Activated CD4-positive, alpha-beta T cell treated with anti-CD3 and anti-CD28 coated beads for 36 hours (primary cell): ENCODE measurements at places on chromosomes 1 and 21. TPM values are rescaled to one million over a fixed set of nuclear protein-coding genes. Genes with fewer than 3 reads are reported as not detected.

The FAM177B gene
- not detected for total RNA-seq

DNA sequence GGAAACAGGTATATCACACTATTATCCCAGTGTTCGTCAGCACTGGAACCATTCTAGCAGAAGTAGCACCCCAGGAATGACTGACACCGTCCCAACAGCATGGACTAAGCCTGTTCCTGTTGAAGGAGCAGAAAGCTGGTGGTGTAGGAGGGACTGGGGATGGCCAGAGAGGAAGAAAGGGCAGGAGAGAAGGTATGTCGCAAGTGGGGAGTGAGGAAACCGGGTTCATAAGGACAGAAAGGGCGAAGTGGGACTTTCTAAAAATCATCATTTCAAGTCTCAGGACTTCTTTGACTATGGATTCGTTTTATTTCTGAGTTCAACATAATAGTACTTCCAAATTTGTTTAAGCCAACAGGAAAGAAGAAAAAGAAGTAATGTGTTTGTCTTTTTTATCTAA, 19.7 kb upstream of the MX1 start:
- DNase-seq: no peak

The HSPA6 gene
- 0.11 TPM for total RNA-seq

DNA sequence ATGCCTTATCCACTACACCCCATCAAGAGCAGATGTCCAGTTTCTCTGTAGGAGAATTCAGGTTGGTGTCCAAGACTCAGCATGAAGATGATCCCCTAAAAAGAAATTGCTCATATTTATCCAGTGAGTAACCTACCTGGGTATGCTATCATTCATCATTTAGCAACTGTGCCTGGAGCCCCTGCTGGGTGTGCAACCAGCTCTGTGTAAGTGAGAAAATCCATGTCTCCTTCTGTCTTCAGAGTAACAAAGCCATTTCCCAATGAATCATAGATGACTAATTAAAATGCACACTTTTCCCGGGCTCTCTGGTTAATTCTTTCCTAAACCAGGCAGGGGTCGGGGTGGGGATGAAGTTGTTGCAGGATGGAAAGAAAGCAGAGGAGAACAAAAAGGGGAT, 35.8 kb downstream of the OLFML3 start:
- no peak for DNase-seq

DNA sequence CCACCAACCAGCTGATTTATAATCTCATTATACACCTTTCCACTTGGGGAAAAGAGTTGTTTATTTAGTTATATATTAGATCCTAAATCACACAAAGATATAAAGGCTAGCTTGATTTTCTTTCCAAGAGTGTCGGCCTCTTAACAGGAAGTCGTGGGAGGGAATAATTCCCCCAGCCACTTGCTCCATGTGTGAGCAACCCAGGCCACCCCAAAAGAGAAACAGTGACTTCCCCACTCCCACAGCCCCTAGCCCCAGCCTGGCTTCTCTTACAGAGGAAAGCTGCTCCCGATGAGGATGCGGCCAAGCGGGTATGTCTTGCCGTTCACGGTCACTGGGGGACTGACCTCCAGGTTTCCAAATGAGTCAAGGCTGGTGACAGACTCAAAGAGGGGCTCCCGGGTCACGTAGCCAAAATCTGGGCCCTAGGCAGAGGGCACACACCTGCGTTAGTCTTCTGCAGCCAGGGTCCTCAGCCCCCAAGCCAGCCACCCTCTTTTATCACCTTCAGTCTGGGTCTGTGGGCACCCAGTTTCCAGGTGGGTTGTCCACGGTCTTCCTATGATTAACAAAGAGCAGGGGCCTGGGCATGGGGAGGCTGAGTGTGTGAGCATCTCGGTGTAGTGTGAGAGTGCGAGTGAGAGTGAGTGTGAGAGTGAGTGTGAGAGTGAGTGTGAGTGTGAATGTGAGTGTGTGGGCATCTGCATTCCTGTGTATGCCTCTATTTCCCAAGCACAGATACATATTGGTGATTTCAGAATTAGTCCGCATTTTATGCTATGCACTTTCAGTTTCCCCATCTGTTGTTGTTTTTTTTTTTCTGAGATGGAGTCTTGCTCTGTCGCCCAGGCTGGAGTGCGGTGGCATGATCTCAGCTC, 25.4 kb upstream of the SDHB start:
- no peak for DNase-seq

The RGS13 gene
- total RNA-seq: not detected

The SLC9C2 gene
- not detected for total RNA-seq

The PAFAH2 gene
- 6.6 TPM for total RNA-seq

GRCh38 chr1:198563583-198563982, 23.1 kb upstream of the ATP6V1G3 start:
- no peak for DNase-seq

GRCh38 chr1:5688081-5689077, 303.8 kb downstream of the NPHP4 start:
- no peak for DNase-seq

- DNase-seq: no peak
Measured at GRCh38 chr21:35855484-35855883, 204.8 kb downstream of the SETD4 start.

DNA sequence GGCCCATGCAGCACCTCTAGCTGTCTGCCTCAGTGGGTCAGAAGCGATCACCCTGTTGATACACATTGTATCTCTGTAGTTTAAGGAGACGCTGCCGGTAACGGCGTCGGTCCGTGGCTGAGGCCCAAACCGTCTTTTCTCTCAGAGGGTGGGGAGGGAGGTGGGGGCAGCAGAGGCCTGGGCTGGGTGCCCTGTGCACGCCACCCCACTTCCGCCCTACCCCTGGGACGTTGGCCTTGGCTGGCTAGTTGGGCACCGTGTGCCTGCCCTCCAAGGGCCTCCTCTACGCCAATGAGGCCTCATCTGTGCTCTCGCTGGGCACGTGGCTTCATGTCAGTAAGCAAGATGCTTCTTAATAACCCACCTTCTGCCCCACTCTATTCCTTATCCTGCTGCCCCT, 9.4 kb downstream of the ZC3H12A start:
- no peak for DNase-seq

DNA sequence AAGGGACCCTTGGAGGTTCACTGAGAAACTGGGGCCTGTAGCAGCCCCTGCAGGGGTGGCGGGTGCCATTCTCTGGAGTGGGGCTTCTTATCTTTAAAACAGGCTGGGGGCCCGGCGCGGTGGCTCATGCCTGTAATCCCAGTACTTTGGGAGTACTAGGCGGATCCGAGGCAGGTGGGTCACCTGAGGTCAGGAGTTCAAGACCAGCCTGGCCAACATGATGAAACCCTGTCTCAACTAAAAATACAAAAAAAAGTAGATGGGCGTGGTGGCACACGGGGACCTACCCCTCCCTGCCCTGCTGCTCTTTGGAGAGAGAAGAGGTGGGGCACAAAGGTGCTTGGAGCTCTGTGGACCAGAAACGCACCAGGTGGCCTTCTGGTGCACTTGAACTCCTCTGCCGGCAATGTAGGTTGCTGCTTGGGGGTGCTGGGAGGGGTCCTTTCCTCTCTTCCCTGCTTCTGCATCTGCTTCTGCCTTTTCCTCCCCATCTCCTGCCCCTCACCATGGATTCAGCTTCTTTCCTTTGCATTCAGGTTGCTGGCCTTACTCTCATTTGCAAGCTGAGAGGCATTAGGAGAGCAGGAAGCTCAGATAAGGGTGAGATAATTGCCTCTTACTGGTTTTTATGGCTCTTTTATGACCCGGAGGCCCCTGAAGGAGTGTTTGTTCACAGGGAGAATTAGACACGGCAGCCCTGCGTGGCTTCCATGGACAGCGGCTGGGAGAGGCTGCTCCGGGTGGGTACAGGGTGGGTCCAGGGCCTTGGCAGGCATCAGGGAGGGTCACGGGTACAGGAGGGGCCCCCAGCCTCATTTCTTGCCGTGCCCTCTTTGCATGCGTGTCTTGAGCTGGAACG, 57.4 kb downstream of the ARHGEF10L start:
- no peak for DNase-seq

The ARHGAP29 gene
- total RNA-seq: 0.21 TPM

- DNase-seq: peak; percentile 55
Measured at GRCh38 chr1:184843732-184844495, 89.3 kb upstream of the EDEM3 start.

The TRABD2B gene
- total RNA-seq: not detected

The CHODL gene
- total RNA-seq: not detected

- DNase-seq: no peak
Measured at GRCh38 chr1:164087906-164088453, 471.0 kb upstream of the PBX1 start.

GRCh38 chr21:24014381-24014780, 1592.9 kb downstream of the MRPL39 start:
- no peak for DNase-seq

GRCh38 chr1:223207293-223208066, 64.4 kb upstream of the TLR5 start:
- DNase-seq: no peak

- no peak for DNase-seq
Measured at GRCh38 chr1:93969887-93970286, 60.7 kb upstream of the GCLM start.

The RXFP4 gene
- total RNA-seq: not detected

GRCh38 chr1:8109216-8109615, 83.1 kb upstream of the ERRFI1 start:
- no peak for DNase-seq

The CASZ1 gene
- 3.7 TPM for total RNA-seq

DNA sequence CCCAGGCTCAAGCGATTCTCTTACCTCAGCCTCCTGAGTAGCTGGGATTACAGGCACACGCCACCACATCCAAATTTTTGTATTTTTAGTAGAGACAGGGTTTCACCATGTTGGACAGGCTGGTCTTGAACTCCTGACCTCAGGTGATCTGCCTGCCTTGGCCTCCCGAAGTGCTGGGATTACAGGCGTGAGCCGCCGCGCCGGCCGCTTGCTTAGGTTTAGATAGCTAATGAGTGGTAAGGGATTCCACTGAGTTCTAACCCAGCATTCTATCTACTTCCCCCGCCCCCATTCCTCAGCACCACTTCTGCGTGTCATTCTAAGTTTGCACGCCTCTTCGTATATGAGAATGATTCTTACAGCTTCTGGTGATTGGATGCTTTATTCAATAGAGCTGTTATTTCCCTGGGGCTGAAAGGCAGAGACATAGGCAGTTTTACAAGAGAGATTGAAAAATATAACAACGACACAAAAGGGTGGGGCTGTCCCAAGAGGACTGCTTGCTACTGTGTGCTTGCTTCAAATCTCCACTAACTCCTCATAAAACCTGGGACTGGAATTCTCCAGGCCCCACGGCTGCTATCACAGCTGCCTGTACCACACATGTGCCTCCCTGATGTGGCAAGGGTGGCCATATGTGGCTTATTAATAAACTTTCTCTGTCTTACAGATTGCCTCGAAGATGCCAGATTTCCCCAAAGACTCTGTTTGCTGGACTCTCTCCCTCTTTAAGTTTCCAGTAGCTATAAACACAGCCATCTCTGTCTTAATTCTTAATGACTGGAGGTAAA, 23.7 kb upstream of the GREM2 start:
- DNase-seq: no peak

The SYPL2 gene
- 0.05 TPM for total RNA-seq

DNA sequence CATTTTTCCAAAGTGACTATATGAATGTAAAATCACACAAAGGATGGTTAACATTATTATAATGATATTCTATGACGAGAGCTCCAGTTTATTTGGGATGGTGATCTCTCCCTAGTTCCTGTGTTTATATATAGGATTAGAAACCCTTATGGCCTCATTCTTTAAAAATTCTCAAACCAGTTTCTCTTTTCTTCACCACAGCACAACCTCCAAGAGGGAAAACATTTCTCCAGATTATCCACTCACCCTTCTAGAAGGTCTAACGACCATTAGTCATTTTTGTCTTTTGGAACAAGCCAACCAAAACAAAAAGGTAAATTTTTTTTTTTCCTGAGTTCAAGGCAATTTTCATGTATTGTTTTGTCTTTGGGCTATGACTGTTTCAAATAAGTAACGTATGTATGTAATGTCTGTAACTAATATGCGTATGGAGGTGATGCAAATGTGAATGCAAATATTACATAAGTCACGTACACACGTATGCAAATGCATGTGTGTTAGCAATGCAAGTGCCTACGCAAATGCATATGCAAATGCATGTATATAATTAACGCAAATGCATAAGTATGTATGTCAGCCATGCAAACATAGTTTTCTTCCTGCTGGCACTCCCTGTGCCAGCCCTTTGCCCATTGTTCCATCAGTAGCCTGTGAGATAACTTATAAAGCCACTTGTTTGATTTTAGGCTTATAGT, 72.5 kb upstream of the MORC3 start:
- DNase-seq: no peak

- DNase-seq: no peak
Measured at GRCh38 chr1:45297666-45298356, 28.9 kb upstream of the HPDL start.

GRCh38 chr21:27536319-27536718, 569.4 kb upstream of the ADAMTS5 start:
- DNase-seq: no peak

DNA sequence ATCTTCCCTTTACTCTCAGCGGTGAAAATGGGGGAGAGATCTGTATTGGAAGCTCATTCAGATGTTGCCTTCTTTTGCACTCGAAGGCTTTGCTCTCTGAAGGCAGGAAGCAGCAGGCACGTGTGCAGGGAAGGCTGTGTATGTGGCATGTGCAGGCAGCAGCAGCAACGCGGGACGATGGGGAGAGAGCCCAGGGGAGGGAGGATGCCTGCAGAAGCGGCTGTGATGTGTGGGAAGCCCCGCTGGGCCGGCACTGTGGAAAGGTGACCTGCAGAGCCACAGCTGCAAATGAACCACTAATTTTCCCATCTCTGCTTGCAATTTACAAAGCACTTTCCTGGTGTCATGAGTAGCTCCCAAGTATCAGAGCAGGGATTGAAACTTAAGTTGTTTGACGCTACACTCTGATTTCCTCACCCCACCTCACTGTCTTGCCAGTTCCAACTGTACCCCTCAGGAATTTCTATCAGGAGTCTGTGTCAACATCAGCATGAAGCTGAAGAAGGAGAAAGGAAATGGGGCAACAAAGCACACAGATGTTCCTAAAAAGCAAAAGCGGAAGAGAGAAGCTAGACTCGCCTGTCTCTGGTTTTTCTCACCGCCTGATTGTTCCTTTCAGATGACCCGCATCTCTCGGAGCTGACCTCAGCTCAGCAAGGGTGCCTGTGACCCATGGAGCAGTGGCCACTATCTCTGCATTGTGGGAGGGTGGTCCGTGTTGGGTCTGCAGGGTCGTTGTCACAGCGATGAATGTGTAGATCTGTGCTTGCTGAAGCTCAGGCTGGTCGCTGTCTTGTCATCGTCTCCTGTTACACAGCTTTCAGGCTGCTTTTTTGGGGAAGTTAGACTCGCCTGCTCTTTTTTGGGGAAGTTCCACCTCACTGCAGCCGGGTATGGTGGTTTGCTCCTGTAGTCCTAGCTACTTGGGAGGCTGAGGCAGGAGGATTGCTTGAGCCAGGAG, 156.1 kb downstream of the KIF26B start:
- peak; percentile 35 for DNase-seq

- DNase-seq: no peak
Measured at GRCh38 chr1:152917794-152918193, 9.4 kb downstream of the IVL start.

The PGLYRP4 gene
- not detected for total RNA-seq

The RHBDL2 gene
- not detected for total RNA-seq
